ENCODE measurements at places on chromosomes 11 and 22. TPM values are rescaled to one million over a fixed set of nuclear protein-coding genes. Genes with fewer than 3 reads are reported as not detected.

CCDC116 gene
- 0.06 TPM for total RNA-seq

SCO2 gene
- 5.1 TPM for total RNA-seq

CFAP300 gene
- total RNA-seq, result 5.6 TPM

MMP7 gene
- 22.7 TPM for total RNA-seq

HNRNPUL2 gene
- 42.0 TPM for total RNA-seq

MYOD1 gene
- total RNA-seq, result not detected

IFTAP gene
- 14.7 TPM for total RNA-seq

CTNND1 gene
- 61.6 TPM for total RNA-seq

P4HA3 gene
- 40.6 TPM for total RNA-seq

HIC2 gene
- 2.5 TPM for total RNA-seq

CD3D gene
- not detected for total RNA-seq

Data from A549 treated with RU486 at 1 μM for 4 hours (cell line).